ENCODE measurements at places on chromosomes 1 and 21.

DNA sequence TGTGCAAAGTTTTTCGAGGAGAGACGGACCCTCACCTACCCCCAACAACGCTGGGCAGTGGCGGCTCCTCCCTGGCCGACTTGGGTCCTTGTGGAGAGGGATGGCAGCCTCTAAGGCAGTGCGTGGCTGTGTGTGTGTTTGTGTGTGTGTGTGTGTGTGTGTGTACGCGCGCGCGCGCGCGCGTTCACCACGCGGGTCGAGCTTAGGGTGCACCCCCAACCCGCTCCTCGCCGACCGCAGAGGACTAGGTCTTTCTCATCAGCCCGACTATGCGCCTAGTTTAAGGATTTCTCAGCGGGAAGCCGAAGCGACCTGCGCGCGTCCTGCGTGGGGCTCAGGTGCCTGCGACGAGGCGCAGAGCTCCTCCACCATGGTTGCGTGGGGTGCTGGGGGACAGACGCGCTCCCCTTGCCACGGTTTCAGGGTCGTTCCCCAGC, 940 bp downstream of the SOX13 start:
- DNase-seq, result peak; percentile 40

GRCh38 chr21:24509131-24509530, 1098.2 kb downstream of the MRPL39 start:
- no peak for DNase-seq

DNA sequence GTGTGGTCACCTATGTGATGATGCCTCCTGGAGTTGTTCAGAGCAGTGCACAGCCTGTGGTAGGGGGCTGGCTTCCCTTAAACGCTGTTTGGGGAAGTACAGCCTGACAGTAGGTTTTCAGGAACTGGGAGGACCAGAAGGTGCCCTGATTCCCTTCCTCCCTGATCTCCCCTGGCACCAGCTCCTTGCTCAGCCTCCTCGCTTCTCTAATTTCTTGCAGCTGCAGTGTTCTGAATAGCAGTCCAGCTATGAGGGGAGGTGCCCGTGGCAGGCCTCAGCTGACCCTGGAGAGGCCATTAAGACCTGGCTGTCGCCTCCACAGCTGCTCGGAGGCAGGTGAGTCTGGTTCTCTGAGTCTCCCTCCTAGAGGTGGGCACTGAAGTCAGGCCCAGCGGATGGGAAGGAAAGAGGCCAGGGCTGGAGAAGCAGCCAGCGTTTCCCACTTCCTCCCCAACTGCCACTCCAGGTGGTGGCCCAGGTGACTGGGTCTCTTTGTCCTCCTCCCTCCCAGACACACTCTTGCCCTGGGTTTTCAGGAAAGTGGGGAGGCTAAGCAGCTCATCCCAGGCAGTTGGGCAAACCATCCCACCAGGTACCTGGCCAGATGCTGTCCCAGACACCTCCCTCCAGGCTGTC, 52.0 kb upstream of the RPL11 start:
- no peak for DNase-seq

DNA sequence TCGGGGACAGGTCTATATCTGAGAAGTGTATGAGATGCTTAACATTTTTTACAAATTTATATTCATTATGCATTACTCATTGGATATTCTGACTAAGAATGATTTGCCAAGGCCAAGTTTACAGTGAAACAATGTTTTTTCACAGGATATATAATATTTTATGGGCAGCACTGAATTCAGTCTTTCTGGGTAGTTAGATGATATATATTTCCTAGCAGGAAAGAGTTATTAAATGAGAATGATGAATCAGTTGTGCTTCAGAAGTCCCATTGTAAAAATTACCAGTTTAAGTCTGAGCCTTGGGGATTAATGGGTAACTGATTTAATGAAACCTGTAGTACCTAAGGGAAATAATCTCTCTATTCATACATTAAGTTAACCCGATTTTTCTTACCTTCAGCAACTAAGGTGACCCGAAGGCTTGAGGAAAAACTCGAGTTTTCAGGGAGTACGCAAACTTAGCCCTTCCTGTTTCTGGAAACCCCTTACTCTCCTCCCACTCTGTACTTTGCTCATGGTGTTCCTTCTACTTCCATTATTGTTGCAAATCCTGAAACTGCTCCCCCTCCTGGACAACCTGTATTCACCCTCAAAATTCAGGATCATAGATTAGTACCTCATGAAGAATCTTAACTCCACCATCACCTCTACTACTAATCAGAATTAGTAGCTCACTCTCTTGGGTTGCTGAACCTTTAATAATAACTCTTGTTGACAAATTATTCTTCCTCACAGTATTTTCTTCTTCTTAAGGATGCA, 135.1 kb downstream of the AK5 start:
- no peak for DNase-seq

GRCh38 chr1:229363723-229364122, 20.9 kb upstream of the CCSAP start:
- DNase-seq, result no peak

DNA sequence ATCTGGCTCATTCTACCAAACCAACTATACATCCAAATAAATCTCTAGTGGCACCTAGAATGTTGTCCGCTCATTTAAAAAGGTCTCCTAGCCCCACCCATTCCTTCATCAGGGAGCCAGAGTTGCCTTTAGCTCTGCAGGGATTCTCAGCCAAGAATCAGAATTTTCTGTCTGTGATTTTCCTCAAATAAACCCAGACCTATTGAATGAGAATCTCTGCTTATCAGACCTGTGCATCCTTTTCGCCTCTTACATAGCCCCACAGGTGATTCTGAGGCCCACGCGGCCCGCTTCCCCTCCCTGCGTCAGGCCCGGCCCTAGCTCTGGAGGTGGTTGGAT, 410 bp upstream of the TDRD5 start:
- no peak for DNase-seq

- peak; percentile 25 for DNase-seq
Measured at GRCh38 chr1:101902199-101902598, 94.5 kb downstream of the OLFM3 start.

DNA sequence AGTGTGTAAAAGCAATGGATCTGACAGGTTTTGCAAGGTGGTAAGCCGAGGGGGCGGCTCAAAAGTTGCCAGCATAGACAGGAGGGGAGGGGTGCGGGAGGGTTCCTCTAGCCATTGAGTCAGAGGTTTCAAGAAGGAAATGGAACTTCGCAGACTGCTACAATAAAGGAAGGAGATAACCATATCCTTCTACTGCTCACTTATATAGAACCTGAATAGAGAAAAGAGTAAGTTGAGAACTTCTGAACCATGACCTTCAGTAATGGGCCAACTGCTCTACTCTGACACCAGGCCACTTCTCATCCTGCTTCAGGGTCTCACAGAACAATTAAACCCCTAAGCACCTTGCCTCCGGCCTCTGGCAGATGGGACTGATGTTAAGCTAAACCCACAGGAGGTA, 26.3 kb upstream of the BCAR3 start:
- peak; percentile 42 for DNase-seq

- DNase-seq, result no peak
Measured at GRCh38 chr1:116881879-116882520, 27.7 kb upstream of the PTGFRN start.

- no peak for DNase-seq
Measured at GRCh38 chr21:16863362-16863905, 649.4 kb upstream of the CXADR start.

Measured in pons (tissue), 1 donor.